ENCODE measurements at places on chromosomes 5 and 9. TPM values are rescaled to one million over a fixed set of nuclear protein-coding genes. Genes with fewer than 3 reads are reported as not detected.

GRCh38 chr5:148687871-148688270 is 33.5 kb upstream of the HTR4 start:
- no peak for DNase-seq

- DNase-seq, result no peak
Observed at GRCh38 chr9:137454597-137455358, 4.4 kb downstream of the NSMF start.

DNA sequence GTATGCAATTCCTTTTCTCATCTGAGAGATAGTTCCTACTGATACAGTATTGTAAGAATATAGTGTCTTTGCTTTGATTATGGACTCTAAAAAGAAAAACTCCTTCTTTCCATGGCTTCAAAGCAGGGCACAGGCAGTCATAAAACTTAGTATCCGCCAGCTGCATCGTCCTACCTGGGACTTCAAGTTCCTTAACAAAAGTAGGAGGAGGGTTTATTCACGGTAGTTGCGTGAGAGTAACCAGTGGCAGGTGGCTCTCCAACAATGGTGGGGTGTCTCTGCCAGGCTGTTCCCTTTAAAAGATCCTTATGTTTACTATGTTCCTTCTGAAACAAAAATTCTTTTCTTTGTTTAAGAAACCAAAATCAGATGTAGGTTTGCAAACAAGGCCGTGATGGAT is 173.5 kb upstream of the DMAC1 start:
- DNase-seq, result no peak

DNA sequence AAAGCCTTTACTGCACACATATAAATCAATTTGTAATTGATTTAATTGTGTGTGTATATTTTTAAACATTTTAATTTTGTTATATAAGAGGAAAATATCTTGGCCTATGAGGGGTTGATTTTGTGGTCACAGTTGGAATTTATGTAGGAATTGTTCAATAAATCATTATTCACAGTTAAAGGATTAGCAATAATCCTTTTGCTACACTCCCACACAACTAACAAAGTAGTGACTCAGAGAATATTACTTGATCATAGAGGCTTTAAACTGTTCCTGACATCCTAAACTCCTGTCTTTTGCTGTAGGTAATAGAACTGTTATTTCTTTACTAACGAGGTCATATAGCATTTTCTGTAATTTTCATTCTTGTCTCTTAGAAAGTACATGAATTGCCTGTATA is 95.5 kb downstream of the ZCCHC7 start:
- no peak for DNase-seq

DNA sequence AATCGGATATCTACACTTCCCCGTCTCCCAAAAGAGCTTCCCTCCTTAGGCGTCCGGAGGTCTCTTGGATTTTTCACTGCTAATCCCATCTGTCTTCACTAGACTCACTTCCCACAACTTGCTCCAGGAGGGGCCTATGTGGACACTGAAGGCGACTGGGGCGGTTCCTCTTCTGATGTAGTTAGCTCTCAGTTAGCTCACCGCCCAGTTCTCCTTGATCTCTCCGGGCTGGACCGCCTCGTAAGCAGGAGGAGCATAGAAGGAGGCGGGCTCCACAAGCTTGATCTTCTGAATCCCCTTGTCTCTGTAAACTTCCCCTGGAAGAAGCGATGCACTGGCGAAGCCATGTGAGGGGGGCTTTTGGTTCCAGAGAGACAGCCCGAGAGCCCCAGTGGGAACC is 112.0 kb upstream of the SELENOP start:
- DNase-seq, result no peak

DNA sequence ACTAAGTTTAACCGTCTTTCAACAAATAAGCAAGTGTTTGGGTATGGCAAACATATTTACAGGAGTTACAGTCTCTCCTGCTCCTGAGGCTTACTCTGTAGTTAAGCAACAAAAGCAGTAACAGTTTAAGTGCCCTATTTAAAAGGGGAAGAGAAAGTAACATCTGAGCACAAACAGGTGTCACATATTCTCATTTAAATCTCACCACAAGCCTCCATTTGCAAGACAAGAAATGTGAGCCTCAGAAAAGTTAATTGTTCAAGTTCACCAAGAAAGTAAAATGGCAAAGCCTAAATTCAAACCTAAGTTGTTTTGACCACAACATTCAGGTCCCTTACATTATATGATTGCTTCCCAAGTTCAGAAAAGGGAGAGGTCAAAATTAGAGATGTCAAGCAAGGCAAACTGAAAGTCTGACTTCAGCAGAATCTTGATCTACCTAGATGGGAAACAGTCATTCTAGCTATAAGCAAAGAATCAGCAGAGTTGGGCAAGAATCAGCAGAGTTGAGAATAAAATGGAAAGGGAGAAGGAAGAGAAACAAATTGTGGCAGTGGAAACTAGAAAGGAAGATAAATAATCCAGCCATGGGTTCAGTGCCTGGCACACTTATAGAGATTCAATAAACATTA is 93.4 kb downstream of the STRBP start:
- no peak for DNase-seq

Gene FOXD4L3
- total RNA-seq, result not detected

DNA sequence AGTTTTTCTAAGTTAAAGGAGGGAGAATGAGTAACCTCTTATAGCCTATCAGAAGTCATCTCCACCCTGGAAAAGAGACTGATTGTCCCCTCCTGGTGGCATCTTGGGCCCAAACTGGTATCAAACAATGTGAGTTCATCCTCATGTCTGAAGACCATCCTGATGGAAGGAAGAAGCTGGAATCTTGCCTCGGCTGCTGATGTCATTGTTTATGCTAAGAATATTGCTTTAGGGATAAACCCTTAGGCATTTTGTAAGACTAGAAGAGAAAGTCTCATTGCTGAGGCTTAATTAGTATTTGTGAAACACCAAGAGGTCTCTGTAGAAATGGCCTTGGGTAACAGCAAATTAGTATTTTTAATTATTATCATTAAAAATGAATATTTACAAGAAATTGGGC is 65.7 kb upstream of the KCNN2 start:
- no peak for DNase-seq

DNA sequence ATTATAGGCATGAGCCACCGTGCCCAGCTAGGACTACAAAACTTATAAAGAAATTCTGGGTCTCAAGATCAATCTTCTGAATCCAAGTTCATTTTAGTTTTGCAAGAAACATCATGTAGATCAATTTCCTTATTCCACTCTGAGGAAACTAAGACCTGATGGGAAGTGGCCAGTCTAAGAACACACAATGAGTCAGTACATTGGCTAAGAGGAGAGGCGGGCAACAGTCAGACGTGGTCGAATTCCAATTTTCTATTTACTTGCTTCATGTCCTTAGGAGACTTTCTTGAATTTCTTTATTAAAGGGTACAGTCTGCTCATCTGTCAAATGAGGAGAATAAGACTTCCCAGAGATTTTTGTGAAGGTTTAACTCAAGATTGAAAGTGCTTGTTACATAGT is 432.1 kb upstream of the BRINP1 start:
- DNase-seq, result no peak

- DNase-seq, result peak; percentile 86
Observed at GRCh38 chr5:82100303-82101077, 128.7 kb downstream of the ATG10 start.

GRCh38 chr9:132731230-132731629 is 61.0 kb downstream of the GTF3C4 start:
- no peak for DNase-seq

Gene PCDHB6
- total RNA-seq, result not detected

- peak; percentile 73 for DNase-seq
Observed at GRCh38 chr5:9409413-9409960, 136.4 kb downstream of the SEMA5A start.

- no peak for DNase-seq
Observed at GRCh38 chr5:31626156-31626555, 12.8 kb upstream of the PDZD2 start.

DNA sequence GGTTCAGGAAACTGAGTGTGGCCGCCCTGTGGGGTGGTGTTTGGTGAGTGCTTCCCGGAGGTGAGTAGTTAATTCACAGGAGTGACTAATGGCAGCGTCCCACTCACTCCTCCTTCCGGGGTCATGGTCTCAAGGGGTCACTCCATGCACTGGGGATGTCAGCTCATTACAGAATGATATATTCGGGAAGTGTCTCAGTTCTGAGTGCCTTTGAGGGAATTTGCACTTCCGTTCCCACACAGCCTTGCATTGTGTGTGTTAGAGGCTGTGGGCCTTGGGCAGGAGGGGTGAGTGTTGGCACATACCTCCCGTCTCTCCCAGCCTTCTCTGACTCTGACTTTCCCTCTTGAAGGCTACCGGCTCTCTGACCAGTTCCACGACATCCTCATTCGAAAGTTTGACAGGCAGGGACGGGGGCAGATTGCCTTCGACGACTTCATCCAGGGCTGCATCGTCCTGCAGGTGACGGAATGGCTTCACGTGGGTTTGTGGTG is 10.5 kb upstream of the AHRR start:
- DNase-seq, result no peak

- DNase-seq, result peak; percentile 91
Observed at GRCh38 chr9:106956971-106957370, 94.0 kb downstream of the ZNF462 start.

DNA sequence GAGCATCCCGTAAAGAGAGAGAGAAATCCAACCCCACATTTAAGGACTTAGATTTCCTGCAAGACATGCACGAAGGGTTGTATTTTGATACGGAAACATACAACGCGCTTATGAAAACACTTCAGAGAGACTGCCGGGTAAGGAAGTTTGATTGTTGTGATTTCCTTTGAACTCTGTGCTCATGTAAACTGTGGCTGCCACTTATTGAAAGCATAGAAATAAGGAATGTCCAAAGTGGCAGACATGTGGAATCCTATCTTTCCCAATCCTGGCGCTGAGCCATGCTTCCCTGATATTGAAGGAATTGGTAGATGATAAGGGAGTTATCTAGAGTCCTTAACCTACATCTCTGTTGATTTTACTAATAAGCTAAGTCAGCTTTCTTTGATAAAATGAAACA is 119.4 kb downstream of the PRKACG start:
- DNase-seq, result no peak

GRCh38 chr9:123548741-123549545 is 192.9 kb downstream of the CRB2 start:
- no peak for DNase-seq

GRCh38 chr5:79193643-79194042 is 42.3 kb upstream of the JMY start:
- peak; percentile 20 for DNase-seq

Gene MYOT
- total RNA-seq, result not detected

GRCh38 chr5:170486371-170486770 is 17.4 kb upstream of the KCNIP1 start:
- DNase-seq, result no peak
